Left ventricle myocardium superior (tissue), 1 donor: ENCODE measurements at places on chromosomes 4 and X. TPM values are rescaled to one million over a fixed set of nuclear protein-coding genes. Genes with fewer than 3 reads are reported as not detected.

The HPGD gene
- total RNA-seq, result 1.1 TPM

The TEX13D gene
- total RNA-seq, result not detected

The CRMP1 gene
- 1.3 TPM for total RNA-seq

The TMEM192 gene
- total RNA-seq, result 17.8 TPM

The PDGFRA gene
- 21.6 TPM for total RNA-seq

The HPRT1 gene
- total RNA-seq, result 23.9 TPM

The MOSPD2 gene
- 5.8 TPM for total RNA-seq

The SMR3B gene
- total RNA-seq, result not detected

The RBM47 gene
- 2.9 TPM for total RNA-seq

The UGT2B10 gene
- total RNA-seq, result not detected

The AKAP14 gene
- total RNA-seq, result not detected

The CTAG2 gene
- total RNA-seq, result not detected

The KLB gene
- 0.12 TPM for total RNA-seq

The GALNT7 gene
- 4.6 TPM for total RNA-seq

The NEUROG2 gene
- total RNA-seq, result not detected

- no peak for DNase-seq
These were observed 163.2 kb upstream of the SPANXC start for GRCh38 chrX:141405486-141405852.

DNA sequence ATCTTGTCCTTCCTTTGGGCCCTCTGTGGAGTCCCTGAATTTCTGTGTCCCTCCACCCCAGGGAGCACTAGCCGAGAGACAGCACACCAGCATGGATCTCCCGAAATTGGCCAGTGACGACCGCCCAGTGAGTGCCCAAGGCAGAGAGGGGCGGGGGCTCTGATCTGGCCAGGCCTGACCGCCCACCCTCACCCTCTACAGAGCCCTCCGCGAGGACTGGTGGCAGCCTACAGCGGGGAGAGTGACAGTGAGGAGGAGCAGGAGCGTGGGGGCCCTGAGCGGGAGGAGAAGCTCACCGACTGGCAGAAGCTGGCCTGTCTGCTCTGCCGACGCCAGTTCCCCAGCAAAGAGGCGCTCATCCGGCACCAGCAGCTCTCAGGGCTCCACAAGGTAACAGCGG lies 8.4 kb upstream of the UBA1 start:
- DNase-seq, result no peak

DNA sequence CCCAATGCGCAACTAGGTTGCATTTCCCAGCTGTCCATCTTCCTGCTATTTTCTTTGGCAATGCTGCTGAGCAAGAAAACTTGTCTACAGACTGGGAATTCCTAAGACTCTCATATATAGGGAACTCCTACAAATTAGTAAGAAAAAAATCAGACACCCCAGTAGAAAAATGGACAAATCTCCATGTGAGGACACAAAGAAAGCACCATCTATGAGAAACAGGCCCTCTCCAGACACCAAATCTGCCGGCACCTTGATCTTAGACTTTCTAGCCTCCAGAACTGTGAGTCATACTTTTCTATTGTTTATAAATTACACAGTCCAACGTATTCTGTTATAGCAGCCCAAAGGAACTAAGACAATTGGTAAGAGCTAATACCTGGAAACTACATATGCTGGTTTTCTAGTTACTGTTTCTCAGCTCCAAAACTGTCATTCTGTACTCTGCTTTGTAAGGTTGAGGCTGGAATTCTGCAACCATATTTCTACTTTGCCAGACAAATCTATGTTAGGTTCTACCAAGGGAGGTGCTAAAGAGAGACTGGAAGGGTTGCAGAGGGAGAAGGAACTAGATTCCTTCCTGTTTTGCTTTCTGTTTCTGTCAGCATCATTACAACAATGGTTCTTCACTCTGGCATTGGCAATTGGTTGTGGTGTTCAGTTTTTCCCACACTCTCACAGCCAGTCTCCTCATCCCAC lies 35.7 kb upstream of the FAM241A start:
- DNase-seq, result no peak

DNA sequence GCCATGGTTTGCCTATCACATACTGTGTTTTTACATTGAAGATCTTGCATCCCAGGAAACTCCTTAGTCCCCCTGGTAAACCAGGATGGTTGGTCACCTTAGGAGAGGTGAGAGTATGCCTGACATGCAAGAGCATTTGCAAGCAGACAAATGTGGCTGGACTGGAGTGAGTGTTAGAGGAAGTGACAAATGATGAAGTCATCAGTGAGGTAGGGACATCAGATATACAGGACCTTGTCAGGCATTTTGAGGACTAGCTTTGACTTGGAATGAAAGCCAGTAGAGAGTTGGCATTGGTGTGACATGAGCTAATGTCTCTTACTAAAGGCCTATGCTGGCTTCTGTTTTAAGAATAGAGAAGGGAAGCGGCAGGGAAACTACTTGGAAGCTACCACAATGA lies 124.9 kb downstream of the FRMPD4 start:
- no peak for DNase-seq

DNA sequence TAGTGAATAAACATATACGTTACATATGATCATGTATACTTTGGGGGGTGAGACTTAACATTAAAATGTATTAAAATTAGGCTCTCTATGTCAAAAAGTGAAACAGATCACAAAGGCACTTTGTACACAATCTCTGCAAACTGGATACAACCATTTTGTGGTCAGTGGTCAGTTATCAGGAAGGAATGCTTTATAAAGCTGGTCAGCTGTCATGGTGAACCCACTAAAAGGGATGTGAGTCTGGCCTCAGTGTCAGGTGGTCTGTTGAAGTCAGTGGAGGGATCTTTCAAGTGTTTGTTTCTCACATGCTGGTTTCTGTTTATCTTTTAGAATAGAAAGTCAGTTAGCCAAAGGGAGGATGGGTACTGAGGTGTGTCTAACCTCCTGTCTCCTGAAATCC lies 875.5 kb upstream of the INTU start:
- no peak for DNase-seq

DNA sequence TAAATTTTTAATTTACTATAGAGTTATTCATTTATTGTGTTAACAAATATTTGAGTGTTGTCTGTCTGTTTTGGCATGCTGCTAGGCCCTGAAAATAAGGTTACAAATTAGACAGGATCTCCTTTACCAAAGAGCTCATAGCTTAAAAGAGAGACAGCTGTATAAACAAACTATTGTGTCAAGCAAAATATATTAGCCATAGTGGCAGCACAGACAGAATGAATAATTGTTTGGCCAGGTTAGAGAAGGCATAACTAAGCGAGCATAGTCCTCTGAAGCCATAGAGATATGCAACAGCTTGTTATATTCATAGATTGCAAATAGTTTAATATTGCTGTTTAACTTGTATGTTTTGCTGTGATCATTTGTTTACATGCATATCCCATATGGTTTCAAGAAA lies 66.7 kb upstream of the NDUFC1 start:
- DNase-seq, result no peak

GRCh38 chrX:16307950-16308349 lies 140.7 kb downstream of the MAGEB17 start:
- no peak for DNase-seq

GRCh38 chrX:80335062-80335830 lies 85.0 kb upstream of the TENT5D start:
- DNase-seq, result peak; percentile 49

DNA sequence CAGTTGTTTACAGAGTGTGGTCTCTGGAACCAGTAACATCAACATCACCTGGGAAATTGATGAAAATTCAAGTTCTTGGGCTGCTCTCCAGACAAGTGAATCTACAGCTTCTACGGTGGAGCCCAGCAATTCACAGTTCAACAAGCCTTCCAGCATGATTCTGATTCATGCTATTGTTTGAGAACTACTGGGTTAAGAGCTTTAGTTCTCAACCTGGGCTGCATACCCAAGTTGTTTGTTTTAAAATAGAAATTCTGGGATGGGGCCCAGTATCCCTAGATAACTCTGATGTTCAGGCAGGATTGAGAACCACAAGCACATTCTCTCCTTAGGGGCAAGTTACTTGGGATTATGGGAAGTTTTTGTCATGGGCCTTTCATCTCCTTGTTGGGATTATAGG lies 37.9 kb upstream of the PGK1 start:
- DNase-seq, result no peak

GRCh38 chrX:68895341-68895755 lies 66.5 kb downstream of the EFNB1 start:
- peak; percentile 45 for DNase-seq

GRCh38 chr4:19126903-19127302 lies 1105.3 kb upstream of the LCORL start:
- DNase-seq, result no peak

DNA sequence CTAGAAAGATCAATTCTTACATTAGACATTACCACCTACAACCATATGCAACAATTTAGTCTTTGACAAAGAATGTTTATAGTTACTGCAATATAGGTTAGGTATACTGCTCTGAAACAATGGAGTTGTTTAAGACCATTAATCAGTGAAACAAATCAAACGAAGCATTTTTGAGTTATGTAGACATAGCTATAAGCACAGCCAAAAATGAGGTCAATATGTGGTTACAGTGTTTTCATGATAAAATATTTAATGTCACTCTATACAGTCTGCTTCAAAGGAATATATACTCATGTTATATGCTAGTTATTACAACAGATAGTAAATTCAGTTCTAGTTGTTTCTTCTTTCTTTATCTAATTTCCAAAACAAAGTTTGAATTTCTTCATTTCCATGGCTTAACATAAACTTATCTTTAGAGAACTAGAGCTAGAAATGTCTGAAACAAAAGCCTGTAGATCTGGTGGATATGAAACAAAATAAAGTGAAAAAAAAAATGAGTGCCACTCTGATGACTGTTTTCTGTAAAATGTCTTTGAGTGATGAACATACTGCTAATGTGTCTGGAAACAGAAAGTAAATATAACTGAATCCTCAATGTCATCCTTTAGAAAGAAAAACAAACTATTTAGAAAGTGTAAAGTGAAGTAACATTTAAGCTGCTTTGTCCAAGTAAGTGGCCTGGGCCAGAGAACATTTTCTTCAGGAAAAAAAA lies 809.0 kb downstream of the FAT4 start:
- DNase-seq, result no peak

GRCh38 chr4:177323416-177323815 lies 13.7 kb downstream of the NEIL3 start:
- no peak for DNase-seq

- no peak for DNase-seq
These were observed 215.2 kb downstream of the AR start for GRCh38 chrX:67759018-67759417.

DNA sequence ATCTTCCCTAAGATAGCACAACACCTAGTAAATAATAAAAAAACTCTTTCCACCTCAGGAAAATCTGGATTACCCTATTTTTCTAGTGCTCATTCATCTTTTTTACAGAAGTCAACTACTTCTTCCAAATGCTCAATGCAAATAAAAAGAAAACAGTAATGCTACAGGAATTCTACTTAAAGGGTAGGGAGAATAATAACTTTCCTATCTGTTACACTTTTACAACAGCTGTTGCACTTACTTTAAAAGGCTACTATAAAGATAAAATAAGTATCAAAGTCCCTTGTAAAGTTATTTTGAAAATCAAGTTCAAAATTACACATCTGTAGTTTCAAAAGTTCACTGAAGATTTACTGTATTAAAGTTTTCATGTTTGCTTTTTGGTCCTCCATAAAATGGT lies 37.6 kb downstream of the THOC2 start:
- no peak for DNase-seq

GRCh38 chr4:140626661-140627376 lies 58.1 kb upstream of the UCP1 start:
- no peak for DNase-seq

GRCh38 chr4:159018062-159018629 lies 84.7 kb upstream of the RAPGEF2 start:
- DNase-seq, result peak; percentile 37

GRCh38 chrX:40248822-40249221 lies 151.1 kb upstream of the BCOR start:
- no peak for DNase-seq

- DNase-seq, result no peak
These were observed 4.0 kb downstream of the ING2 start for GRCh38 chr4:183508697-183509335.

- no peak for DNase-seq
These were observed 48.4 kb upstream of the KIT start for GRCh38 chr4:54609310-54609709.

- no peak for DNase-seq
These were observed 38.7 kb upstream of the PDK3 start for GRCh38 chrX:24426340-24426913.

- DNase-seq, result peak; percentile 25
These were observed 117.5 kb downstream of the SORCS2 start for GRCh38 chr4:7309636-7310390.

- no peak for DNase-seq
These were observed 104.4 kb downstream of the CHRNA9 start for GRCh38 chr4:40439519-40439918.

- no peak for DNase-seq
These were observed 27.4 kb upstream of the SPON2 start for GRCh38 chr4:1199556-1200331.

DNA sequence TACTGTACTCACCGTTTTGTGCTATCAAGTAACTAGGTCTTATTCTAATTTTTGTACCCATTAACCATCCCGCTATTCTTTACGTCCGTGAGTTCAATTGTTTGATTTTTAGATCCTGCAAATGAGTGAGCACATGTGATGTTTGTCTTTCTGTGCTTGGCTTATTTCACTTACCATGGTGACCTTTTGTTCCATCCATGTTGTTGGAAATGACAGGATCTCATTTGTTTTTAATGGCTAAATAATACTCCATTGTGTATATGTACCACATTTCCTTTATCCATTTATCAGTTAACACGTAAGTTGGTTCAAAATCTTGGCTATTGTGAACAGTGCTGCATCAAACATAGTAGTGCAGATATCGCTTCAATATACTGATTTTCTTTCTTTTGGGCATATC lies 48.3 kb downstream of the USP9X start:
- DNase-seq, result no peak

DNA sequence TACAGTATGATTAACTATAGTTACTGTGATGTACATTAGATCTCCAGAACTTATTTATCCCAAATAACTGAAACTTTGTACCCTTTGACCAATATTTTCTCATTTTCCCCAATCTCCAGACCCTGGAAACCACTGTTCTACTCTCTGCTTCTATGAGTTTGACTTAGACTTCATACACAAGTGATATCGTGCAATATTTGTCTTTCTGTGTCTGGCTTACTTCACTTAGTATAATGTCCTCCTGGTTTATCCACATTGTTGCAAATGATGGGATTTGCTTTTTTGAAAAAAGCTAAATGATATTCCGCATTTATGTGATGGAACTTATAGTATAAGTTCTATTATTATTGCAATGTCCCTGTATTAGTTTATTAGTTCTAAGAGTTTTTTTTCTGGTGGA lies 81.8 kb upstream of the SOD3 start:
- no peak for DNase-seq

- no peak for DNase-seq
These were observed 691.3 kb upstream of the PCDH7 start for GRCh38 chr4:30028826-30029225.

DNA sequence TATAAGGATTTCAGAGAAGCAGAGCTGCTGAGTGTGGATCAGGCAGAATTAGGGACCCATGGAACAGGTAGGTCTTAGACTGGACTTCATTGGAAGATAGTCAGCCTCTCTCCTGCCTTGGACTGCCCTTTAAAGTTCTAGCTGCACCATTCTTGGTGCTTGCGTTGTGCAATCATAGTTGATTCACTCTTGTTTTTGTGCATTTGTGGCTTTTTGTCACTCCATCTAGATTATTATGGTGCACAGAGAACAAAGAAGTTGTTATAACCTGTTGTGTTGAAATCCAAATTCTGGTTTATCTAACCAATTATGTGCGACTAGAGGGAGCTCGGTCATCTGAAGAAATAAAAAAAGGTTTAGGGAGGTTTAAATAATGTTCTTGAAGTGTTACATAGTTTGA lies 59.3 kb downstream of the JADE1 start:
- no peak for DNase-seq
